Spleen (tissue), 13 donors: ENCODE measurements at places on chromosomes 3 and 15.

- DNase-seq, result no peak
Observed at GRCh38 chr3:12027184-12027846, 23.1 kb downstream of the SYN2 start.

- DNase-seq, result peak; percentile 90
Observed at GRCh38 chr15:41493205-41493901, at the start of gene ITPKA. TSS of gene ITPKA (plus strand) at chr15:41493874. CDS start at chr15:41493928, 54 bp downstream.

- no peak for DNase-seq
Observed at GRCh38 chr15:52503788-52504496, 24.7 kb downstream of the MYO5A start.

GRCh38 chr15:68281008-68281407, 3.5 kb downstream of the FEM1B start:
- no peak for DNase-seq

GRCh38 chr3:27141668-27142067, 227.5 kb downstream of the NEK10 start:
- no peak for DNase-seq

GRCh38 chr3:123750209-123750608, 133.9 kb downstream of the MYLK start:
- no peak for DNase-seq

- DNase-seq, result no peak
Observed at GRCh38 chr15:52788099-52788986, 1.8 kb downstream of the ONECUT1 start.

DNA sequence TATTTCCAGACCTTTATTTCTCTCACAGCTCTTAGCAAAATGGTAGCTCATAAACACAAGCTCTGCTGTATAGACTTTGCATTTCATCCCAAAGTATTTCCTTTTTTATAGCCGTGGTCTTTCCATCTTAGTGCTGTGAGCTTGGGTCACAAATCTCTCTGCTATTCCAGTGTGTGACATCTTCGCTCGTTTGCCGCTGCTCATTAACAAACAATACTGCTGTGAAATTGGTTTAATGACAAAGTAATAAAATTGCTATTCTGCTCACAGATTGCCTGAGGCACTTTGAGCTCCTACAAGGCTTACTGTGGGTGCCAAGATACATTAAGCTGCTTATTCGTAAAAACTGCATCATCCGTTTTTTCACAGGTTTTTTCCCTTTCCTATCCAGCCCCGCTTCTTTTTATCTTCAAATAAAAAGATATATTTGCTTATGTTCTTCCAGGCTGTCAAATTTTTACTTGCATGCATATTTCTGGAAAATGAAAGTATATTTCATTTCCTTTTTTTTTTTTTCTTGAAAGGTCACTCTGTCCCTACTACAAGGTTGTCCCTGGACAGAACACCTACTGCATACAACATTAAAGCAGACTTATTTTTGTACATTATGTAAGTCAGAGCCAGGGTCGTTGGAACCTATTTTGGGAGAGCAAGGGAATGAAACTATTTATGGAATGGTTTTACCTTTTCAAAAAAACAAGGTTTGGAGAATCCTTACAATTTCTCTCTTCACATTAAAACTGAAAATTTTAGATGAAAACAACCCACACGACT, 174.5 kb downstream of the MEIS2 start:
- no peak for DNase-seq

DNA sequence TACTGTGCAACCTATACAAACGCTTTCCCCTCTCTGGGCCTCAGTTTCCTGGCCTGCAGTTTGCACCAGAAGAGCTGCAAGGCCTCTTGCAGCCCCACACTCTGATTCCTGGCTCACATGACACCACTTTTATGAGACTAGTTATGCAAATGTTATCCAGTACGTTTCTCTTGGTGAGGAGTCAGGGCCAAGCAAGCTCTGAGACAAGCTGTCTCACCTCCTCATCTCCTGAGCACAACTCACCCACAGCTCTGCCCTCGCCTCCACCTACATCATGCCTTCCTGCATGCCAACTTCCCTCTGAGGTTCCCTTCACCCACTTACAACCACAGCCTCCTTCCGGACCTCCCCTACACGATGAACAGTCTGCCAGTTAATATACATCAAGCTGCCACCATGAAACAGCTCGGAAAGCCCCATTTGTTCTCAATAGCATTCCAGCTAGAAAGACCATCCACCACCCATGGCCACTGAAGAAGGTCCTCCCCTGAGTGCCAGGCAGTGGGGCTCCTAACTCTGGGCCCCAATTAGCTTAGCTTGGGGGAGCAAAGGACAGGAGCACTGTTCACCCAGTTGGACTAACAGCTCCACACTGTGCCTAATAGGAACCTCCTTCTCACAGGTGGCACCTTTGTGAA, 25.0 kb downstream of the CRYGS start:
- DNase-seq, result peak; percentile 85

DNA sequence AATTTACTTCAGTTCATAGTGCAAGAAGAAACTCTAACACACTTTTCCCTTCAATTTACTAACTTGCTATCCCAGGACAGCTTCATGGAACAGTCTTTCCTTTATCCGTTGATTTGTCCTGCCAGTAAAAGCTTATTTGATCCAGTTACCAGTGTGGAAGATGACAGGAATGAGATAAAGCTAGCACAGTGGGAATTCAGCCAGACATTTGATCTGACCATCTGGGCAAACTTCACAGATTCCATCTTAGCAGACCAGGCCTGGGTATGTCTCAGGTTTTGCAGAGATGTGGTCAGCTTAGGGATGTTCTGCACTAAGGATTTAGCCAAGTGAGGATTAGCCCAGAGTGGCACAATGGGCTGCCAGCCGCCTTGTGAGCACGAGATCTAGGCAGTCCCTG, 19.7 kb downstream of the CEMIP start:
- DNase-seq, result no peak

GRCh38 chr3:10232137-10232536, 16.1 kb upstream of the TATDN2 start:
- DNase-seq, result no peak

- no peak for DNase-seq
Observed at GRCh38 chr15:57282686-57283085, 93.6 kb upstream of the CGNL1 start.

DNA sequence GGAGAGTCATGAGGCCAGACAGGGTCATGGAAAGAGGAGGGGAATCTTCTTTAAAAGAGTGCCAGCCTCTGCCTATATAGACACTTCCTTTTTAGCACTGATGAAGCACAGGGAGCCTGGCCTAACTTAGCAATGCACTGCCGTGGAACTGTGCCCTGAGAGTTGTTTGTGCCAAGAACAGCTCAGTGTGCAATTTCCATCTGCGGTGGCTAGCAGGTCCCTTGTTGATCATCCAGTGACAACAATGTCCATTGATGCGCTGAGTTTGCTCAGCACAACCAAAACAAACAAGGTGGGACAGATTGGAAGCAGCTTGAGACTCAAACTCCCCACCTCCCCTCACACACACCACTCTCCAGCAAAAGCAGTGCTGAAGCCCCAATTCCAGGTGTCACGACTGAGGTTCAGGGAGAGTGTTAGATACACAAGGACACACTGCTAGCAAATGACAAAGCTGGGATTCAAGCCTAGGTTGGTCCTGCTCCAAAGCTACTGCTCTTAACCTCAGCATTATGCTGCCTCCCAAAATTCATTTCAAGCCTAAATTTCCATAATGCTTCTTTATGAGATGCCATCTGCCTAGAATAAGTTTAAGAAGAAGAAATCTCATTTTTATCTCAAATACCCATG, 316.6 kb upstream of the UBE2E2 start:
- DNase-seq, result no peak

DNA sequence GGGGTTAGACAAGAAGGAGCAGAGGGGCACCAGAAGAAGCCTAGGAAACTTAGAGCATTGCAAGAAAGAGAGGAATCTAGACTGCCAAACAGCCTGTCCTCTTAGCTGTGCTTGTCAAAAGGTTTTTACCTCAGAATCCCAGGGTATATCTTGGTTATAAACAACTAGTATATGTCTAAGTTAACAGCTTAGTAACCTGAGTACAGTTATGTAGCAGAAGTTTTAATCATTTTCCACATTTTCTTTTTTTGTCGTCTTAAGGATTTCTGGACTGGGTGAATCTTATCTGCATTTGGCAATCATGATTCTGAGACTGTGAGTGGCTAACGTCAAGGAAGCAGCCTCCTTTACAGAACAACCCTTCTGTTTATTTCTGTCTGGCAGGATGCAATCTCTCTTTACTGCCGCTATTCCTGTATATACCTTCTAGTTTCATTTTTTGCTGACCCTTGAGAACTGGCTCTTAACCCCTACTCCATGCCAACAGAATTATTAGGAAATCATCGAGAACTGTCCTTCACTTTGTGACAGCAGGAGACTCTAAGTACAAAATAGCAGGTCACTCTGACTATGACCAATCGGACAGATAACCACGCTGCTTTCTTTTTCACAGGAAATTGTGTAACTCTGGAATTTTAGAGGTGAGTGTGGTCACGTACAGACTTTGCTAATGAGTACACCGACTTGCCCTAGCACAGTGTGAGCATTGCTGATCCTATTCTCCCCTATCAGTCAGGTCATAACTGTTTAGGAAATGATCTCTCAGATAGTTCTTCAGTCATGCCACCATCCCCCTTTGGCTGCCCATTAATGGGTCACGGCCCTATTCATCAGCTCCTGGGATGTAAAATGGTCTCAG, 3.3 kb upstream of the CP start:
- DNase-seq, result no peak

DNA sequence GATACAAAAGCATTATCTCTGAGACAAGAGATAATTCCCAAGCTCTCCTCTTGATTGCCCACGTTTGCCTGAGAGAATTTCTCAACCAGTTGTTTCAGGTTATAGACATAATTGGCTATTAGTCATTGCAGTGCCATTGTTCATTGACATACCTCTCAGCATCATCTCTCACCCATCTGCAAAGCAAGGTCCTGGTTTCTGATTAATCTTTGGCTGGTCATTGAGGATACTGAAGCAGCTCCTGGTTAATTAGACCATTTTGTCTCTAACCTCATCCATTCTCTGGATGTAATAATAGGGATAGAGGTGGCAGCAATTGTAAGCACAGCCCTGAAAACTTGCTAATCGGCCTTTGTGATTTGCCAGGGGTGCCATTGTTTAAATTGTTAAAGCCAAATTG, 104.2 kb downstream of the CNTN6 start:
- DNase-seq, result no peak

GRCh38 chr3:4758249-4758860, 220.9 kb upstream of the BHLHE40 start:
- no peak for DNase-seq
